Esophagus muscularis mucosa (tissue), 4 donors: ENCODE measurements at places on chromosomes 3 and 15. TPM values are rescaled to one million over a fixed set of nuclear protein-coding genes. Genes with fewer than 3 reads are reported as not detected.

DNA sequence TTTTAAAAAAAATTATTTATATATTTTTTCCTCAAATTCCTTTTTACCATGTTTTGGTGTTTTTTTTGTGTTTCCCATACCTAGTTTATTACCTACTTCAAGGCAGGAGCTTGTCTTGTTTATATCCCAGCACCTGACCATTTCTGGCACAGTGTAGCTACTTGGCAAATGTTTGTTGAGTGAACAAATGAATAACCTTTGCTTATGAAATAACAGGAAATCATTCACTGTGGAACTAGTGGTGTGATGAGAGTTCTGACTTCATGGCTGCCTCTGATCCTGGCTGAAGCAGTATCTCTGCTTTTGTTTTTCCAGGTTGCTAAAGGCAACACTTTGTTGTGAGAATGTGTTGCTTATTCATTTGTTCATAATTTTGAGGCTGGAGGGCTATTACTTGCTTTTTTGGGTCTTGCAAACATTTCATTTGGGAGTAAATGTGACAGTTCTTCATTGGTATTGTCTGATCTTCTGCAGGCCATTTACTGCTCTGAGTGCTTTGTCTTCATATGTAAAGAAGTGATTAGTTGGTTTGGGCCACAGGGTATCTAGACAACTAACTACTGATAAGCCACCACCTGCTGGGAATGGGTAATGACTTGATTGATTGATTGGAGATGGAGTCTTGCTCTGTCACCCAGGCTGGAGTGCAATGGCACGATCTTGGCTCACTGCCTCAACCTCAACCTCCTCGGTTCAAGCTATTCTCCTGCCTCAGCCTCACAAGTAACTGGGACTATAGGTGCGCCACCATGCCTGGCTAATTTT is 5.7 kb downstream of the RAD54L2 start:
- no peaks in the 10 kb centered on the region for H3K27me3 ChIP-seq
- H3K27ac ChIP-seq, result no peak overlapping the region
- H3K36me3 ChIP-seq, result peaks cover 32% of the 10 kb centered on the region
- no peak for DNase-seq
- H3K4me1 ChIP-seq, result peaks cover 13% of the 10 kb centered on the region
- no peak overlapping the region for H3K4me3 ChIP-seq

The GHSR gene
- total RNA-seq, result not detected

The FBXL2 gene
- 6.3 TPM for total RNA-seq

DNA sequence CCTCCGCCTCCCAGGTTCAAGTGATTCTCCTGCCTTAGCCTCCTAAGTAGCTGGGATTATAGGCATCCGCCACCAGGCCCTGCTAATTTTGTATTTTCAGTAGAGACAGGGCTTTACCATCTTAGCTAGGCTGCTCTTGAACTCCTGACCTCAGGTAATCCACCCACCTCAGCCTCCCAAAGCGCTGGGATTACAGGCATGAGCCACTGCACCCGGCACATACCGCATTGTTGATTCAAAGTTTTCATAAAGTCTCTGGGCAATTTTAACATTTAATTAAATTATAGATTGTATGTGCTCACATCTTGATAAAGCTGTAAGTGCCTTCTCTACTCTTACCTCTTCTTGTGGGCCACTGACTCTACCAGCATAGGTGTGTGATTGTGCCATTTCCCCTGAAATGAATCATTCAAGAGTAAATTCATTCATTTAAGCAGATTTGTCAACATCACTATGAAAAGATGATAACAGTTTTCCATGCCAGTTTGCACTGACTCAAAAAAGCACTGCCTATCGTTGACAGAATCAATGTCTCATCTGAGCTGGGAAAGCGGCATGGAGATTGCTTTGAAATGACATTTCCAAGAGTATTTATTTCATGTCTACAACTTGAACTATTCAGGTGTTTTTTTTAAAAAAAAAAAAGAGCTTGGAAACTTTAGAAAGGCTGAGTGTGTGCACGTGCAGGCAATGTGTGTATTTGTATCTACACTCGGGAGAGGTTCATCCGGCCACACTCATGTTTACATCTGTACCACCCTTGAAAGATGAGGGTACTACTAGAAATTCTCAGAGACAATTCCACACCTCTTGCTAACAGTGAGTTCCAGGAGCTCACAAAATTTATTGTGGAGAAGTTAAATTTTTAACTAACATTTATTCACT is 3.5 kb downstream of the BCL2A1 start:
- H3K4me3 ChIP-seq, result no peak overlapping the region
- H3K4me1 ChIP-seq, result no peaks in the 10 kb centered on the region
- no peaks in the 10 kb centered on the region for H3K27me3 ChIP-seq
- no peaks in the 10 kb centered on the region for H3K36me3 ChIP-seq

The ZNF501 gene
- 7.2 TPM for total RNA-seq
